EL (cell line): ENCODE measurements at places on chromosomes 3 and 15.

- DNase-seq, result no peak
Observed at GRCh38 chr3:86451749-86452148, 539.2 kb downstream of the VGLL3 start.

DNA sequence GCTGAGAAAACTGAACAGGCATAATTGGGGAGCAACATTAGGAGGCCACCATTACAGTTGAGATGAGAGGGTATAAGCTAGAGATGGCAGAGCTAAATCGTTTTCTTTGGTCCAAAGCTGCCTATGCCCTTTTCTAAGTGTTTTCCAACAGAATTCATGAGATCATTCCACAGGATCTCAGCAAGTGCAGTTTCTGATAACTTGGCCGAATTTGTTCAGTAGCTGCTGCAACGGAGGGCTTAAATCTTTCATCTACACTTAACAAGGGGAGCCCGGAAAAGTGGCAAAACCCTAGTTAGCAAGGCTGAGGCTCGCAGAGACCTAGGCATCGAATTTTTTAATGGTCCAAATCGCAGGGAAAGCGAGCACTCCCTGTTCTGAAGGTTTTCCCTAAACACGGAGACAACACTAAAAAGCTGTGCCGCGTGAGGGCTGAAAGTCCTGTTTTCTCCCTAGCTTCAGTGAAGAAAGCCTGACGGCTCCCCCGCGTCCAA is 531 bp upstream of the BLOC1S6 start:
- DNase-seq, result no peak

DNA sequence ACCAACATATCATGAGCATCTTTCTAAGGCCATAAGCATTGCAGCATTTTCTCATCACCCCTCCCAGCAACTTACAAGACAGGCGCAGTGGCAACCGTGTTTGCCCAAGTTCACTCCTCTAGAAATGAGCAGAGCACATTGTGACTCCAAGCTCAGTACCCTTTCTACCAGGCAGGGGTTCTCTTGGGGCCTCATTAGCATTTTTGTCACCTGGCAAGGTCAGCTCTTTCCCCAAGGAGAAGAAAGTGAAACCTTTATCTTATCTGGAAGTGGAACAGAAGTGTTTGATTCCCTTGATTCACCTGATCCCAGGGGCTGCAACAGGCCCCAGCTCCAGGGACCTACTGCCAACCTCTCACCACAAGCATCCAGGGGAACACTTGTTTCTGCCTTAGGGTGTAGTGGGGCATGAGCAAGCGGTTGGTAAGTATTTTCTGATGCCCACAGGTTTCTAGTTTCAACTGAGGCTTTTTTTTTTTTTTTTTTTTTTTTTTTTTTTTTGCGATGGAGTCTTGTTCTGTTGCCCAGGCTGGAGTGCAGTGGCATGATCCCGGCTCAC is 44.0 kb upstream of the HERC1 start:
- no peak for DNase-seq

- DNase-seq, result no peak
Observed at GRCh38 chr3:37833302-37834186, 28.1 kb upstream of the CTDSPL start.
